ENCODE measurements at places on chromosomes 2 and 18.

DNA sequence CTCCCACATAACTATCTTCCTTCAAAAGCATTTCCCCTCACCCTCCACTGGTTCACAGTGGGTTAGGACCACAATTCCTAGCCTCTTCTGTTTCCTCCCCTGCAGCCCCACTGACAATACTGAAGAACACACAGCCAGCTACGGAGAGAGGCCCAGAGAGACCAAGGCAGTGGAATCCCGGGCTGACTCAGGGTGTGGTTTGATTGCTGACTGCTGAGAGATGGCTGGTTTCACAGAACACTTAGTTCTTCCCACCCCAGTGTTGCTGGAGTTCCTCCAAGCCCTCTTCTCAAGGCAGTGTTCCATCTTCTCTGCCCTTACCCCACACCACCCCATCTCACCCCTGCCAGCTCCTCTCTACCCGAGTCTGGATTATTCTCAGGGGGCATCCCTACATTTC, 43.3 kb upstream of the ZFP36L2 start:
- no peak for DNase-seq

DNA sequence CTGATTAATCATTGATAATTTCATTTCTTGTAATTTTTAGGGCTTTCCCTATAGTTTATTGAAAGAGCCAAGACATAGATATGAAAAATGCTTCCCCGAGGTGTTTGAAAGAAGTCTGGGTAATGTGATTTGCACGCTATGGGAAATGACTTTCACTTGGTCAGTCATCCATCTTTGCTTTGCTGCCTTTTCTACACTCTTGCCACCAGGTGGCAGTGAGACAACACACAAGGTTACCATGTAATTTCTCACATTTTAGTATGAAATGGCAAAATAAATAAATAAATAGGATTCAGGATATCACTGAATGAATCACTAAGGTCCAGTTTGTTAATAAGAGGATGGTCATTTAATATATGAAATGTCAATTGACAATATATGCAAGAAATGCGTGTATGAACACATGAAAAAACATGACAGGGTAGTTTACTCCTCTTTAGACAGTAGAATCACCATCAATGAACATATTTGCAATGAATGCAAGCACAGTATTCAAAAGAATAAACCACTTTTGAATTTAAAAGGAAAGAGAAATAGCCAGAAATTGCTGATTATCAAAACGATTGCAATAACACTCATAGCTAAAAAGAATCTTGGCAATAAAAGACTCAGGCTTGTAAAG, 52.2 kb upstream of the KCNH7 start:
- no peak for DNase-seq

DNA sequence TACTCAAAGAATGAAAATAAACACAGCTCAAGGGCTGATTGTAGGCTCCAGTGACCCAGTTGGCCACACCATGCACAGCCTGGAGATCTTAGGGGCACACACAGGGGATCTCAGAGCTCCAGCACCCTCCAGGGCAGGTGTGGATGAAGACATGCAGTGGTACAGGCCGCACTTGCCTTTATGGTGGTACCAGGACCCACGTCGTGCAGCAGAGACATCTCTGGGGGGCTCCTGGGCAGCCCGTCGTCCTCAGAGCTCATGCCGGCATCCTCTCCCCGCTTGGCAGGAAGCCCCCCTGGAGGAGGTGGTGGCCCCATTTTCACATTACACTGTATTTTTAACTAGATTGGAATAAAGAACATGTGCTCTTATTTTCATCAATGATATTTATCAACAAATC, 101.2 kb upstream of the MGAT4A start:
- DNase-seq = no peak

DNA sequence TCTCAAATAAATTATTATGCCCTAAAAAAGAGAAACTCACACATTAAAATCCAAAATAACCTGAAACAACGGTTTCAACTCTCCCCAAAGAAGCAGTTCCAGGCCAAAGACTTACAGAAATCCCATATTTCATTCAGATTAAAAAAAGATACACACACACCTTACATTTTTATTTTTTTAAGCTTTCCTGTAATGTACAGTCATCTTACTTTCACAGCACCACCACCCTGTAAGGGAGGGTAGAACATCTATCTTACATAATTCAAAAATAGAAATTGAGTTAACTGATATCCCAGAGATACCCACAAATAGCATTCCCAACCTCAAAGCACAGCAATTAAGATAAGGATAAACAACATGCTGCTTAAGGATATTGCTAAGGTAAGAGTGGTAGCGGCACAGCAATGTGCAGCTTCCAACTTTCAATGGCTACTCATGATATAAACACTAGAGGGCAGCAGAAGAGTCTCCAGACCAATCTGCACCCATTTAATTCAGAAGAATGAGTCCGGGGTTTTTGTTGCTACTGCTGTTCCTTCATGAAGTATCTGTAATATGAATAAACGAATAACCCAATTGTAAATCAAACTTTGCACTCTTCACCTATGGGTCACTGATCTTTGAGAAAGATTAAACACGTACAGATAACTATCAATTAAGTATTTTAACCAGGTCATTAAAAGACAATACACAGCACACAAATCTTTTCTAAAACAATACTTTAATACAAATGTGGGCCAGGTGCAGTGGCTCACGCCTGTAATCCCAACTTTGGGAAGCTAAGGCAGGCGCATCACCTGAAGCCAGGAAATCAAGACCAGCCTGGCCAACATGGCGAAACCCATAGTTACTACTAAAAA, 11.3 kb downstream of the GFPT1 start:
- DNase-seq = no peak

DNA sequence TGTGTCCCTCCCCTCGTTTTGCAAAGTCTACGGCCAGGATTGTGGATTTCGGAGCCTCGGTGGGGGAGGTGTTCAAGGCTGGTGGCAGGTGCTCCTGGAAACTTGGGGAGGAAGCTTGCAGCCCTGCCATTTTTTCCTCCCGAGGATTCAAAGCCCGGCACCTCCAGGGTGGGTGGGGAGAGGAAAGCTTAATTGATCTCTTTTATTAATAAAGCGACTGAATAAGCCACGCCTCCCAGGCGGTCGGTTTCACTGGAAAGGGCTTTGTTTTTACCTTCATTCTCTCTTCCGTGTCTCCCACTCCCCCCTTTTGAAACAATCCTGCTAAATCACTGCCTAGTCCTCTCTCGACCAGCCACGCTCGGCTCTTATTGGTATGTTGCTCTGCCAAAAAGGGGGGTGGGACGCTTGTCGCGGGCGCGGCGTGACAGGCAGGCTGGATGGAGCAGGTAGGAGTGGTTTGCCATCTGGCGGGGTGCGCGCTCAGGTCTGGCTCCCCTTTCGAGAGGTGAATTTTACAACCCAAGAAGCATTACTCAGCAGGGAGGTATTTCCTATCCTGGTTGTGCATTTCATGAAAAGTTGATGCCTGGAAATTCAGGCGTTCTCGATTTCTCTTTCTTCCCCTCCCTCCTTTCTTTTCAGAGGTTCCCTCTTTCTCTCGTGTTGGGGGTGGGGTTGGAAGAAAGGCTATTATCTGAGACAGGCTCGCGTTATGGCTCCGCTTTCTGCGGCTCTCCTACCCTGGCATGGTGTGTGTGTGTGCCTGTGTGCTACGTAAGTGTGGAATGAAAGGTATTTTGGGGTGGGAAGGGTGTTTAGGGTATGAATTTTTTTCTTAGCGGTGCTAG, 1.4 kb downstream of the NEDD4L start:
- no peak for DNase-seq

GRCh38 chr2:35976611-35977010, 379.0 kb upstream of the CRIM1 start:
- DNase-seq = no peak

DNA sequence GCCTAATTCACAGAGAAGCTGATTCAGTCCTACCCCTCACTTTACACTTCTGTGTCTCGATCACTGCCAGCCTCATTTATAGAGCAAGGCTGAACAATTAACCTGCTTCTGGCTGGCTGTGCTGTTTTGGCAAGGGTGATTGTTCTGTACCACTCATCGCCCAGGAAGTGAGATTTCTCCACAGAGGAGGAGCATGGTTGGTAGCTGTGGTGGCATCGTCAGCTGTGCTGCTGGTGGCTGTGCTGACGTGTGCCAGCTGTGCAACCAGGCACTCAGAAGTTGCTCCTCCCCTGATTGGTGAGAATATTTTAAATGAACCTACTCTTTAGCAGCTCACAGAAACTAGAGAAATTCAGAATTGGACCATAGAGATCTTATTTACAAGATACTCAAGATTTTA, 158.3 kb downstream of the EML6 start:
- DNase-seq = no peak

DNA sequence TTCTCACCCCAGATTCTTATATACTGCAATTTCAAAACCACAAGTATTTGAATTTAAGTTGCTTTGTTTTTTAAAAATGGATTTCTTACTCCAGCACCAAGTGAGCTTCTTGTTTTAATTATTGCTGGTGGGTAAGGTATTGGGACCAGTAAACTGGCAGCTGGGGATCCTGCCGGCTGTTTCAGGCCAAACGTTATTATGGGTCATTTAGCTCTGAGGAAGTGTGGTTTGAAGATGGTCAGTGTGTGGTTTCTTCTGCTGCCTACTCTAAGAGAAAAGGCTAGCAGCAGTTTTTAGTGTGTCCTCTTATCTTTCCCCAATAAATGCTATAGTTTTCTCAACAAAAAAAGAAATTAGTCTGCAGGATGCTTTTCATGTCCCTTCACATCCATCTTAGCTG, 30.6 kb downstream of the CFAP221 start:
- DNase-seq = no peak

GRCh38 chr2:197164141-197164754, 146.3 kb downstream of the ANKRD44 start:
- DNase-seq = no peak

- no peak for DNase-seq
Observed at GRCh38 chr2:64649626-64650025, 4.1 kb downstream of the SERTAD2 start.

DNA sequence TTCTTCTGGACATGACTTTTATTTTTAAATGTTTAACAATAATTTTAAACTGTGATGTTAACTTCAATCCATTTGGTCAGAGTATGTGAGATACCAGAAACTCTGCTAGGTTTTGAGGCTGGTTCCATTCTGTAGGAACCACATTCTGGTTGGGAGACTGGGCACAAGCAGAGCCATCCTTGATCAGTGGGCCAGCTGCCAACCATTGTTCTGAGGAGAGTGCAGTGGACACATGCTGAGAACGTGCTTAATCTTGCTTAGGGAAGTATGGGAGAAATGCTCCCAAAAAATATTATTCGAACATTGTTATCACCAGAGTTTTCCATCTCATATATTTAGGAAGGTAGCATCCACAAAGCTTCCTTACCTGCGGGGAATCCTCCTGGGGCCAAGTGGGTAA, 155.8 kb downstream of the RTN4 start:
- no peak for DNase-seq

DNA sequence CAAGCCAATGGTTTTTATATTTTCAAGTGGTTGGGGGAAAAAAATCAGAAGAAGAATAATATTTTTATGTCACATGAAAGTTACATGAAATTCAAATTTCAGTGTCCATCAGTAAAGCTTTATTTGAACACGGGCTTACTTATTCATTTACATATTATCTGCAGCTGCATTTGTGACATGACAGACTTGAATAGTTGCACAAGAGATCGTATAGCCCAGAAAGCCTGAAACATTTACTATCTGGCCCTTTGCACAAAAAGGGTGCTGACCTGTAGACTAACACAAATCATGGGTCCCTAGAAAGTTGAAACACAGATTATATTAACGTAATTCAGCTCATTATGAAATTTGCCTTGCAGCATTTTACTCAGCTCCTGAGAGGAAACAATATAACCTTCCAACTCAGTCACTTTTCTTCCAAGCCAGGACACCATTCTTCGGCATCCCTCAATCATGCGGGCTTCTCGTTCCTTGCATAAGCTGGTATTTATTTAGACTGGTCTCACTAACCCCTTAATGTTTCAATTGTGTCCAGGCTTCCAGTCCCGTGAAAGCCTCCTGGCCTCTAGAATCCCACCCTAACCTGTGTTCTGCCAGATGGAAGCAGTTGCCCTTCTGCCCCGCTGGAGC, 402.7 kb downstream of the SETBP1 start:
- no peak for DNase-seq

DNA sequence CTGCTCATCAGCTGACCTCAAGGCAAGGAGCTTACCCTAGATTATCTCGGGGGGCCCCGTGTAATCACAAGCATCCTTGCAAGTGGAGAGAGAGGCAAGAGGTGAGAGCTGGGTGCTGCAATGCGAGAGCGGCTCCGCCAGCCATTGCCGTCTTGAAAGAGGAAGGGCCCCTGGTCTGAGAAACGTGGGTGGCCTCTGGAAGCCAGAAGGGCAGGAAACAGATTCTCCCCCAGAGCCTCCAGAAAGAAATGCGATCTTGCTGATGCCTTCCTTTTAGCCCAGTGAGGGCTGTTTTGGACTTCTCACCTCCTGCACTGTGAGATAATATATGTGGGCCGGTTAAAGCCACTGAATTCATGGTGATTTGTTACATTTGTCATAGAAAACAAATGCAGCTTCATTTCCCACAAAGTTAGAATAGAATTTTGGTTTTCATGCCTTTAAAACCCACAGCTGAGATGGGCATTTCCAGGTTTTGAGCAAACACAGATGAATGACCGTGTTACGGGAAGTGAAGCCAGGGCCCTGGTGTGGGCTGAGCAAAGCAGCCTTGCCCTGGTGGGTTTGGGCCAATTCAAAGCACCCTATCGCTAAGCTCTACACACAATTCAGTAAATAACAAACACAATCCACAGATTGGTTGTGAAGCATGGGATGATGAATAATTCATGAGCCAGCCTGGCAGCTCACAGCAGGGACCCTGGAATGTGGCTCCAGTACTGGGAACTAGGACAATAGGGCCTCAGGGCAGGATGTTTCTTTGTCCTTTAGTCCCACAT, 319.9 kb upstream of the HS6ST1 start:
- DNase-seq = no peak

DNA sequence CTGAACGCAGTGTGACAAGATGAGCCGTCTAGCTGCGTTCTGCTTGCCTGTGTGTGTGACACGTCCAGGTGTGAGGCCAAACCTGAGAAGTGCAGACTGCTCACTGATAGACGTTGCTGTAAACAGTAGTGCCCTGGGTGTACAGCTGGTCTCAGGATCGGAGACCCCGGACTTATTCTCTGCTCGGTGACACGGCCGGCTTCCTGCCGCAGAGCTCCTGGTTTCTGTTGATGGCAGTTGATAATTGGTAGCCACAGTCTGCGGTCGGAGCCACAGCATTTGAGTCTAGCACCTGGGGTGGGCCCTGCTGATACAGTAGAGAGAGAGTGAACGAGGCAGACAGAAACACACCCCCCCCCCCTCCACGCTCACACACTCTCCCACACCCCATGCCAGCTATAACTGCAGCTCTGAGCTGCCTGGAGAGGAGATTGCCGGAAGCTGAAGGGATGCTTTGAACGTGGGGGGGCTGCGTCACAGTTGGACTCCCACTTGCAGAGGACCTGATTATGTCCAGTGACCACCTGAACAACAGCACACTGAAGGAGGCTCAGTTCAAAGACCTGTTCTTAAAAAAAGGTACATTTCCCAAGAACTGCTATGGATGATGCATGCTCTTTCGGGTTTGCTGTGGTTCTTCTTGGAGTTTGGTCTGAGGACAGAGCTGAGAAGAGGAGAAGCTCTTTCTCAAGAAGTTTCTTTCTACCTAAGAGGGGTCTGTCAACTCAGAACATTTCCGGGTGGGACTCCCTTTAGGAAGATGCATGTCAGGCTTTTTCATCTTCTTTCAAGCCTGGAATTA, 114.0 kb downstream of the FAM210A start:
- DNase-seq = peak; percentile 69

GRCh38 chr2:182267971-182268370, 158.9 kb downstream of the PDE1A start:
- no peak for DNase-seq
